ENCODE measurements at places on chromosomes 16 and 17. TPM values are rescaled to one million over a fixed set of nuclear protein-coding genes. Genes with fewer than 3 reads are reported as not detected.

The SNTB2 gene
- 76.2 TPM for total RNA-seq

The ABI3 gene
- 35.2 TPM for total RNA-seq

DNA sequence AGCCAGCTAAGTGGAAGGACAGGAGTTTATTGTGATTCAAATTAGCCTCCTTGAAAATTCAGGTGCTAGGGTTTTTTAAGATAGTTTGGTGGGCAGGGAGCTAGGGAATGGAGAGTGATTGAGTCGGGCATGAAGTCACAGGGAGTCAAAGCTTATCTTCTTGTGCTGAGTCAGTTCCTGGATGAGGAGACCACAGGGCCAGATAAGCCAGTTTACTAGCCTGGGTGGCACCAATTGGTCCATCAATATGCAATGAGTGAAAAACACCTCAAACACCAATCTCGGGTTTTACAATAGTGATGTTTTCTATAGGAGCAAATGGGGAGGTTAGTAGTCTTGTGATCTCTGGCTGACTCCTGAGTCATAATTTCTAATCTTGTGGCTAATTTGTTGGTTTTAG is 165.1 kb downstream of the ABCC12 start:
- DNase-seq, result no peak

DNA sequence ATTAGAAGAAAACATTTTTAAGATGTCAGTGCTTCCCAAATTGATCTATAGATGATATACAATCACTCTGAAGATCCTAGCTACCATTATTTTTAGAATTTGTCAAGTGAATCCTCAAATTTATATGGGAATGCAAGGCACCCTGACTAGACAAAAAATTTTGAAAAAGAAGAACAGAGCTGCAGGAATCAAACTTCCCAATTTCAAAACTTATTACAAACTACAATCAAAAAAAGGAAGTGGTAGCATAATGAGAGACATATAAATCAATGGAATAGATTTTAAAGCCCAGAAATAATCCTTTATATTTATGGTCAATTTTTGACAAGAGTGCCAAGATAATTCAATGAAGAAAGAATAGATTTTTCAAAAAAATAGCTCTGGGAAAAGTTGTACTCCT is 198.3 kb upstream of the KCNJ16 start:
- no peak for DNase-seq
